ENCODE measurements at places on chromosomes 12 and 14.
A peak's percentile ranks its signal among the peaks of the same experiment; 100 is the strongest.

GRCh38 chr14:75435473-75435872 is 7.7 kb downstream of the JDP2 start:
- no peak for DNase-seq

GRCh38 chr12:94783862-94784261 is 133.5 kb upstream of the TMCC3 start:
- peak; percentile 86 for DNase-seq

- no peak for DNase-seq
These were observed 123.6 kb downstream of the PAWR start for GRCh38 chr12:79567175-79567563.

GRCh38 chr14:29028973-29029582 is 262.5 kb downstream of the FOXG1 start:
- peak; percentile 63 for DNase-seq

DNA sequence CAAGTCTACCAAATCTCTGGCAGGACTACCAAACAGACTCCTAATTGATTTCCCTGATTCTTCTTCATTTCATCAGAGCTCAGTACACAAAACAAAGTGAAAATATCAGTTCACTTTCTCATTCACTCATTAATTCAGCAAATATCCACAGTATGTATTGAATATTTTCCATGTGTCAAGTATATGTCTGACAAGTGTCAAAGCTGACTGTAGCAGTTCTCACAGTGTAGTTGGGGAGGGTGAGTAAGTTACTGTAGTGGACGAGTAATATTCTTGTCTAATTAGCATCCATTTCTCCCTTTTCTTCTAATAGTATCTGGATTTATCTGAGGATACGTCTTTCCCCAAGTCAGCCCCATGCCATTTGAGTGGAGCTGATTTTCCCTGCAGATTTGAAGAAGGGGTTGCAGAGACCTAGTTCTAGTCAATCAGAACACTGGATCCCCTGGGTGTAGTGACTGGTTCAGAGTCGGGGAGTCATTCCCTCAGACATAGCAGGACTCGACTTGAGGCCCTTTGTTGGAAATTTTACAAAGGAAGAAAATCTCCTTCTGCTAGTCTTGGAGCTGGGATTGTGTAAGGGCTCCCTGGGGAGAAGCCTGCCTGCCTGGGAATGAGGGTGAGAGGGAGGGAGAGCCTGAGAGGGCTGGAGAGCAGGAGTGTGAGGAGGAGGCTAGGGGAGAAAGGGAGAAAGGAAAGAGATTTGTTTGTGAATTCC is 51.4 kb downstream of the GRIP1 start:
- DNase-seq = no peak

DNA sequence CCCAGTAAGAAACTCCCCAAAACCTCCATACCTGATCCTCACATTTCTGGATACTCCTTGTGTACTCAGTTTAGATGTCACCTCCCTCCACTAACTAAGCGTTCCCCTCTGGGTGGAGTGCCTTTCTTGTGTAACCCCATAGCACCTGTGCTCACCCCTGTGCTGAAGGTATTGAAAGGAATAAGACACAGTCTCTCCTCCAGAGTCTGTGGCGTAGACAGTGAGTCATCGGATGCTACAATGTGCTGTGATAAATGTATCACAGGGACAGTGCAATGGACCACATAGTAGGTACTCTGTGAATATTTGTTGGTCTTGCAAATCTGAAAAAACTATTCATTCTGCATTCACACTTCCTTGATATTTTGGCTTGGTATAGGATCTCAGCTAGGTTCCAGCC is 30.8 kb downstream of the TSPAN9 start:
- peak; percentile 34 for DNase-seq

DNA sequence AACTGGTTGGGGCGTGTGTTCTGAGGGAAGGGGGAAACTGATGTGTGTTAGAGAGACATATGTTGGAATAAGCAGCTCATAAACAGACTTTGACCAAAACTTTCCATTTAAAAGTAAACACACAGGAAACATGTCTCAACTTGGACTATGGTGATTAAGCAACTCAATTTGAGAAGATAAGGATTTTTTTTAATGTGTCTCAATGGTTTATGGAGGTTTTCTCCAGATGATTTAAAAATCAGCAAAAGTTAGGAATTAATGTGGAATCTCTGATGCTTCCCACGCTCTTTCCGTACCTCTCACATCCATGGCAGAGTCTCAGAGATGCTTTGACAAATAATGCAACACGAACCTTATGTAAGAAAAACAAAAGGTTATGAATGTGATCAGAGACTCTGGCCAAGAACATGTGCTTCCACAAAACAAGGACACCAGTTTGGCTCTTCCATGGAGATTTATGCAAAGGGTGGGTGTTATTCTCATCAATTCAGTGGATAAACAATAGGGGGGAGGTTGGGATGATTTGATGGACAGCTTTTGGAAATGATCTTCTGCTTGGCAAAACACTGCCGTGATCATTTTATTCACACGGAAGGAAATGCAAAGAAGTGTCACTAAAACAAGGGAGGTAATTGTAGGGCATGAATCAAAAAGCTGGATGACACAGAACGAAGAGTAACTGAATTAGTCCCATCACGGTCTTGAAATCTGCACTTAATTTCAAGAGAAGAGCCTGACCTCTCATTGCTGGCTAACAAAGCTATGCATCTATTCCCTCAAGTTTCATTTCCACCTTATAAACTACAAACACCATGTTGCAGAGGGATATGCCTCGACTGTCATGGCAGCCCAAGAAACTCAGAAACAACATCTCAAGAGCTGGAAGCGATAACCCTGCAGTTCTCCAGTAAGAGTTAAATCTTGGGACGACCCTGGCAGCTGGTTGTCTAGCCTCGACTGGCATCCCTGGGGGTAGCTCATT is 76.5 kb downstream of the FOXN3 start:
- DNase-seq = peak; percentile 85

- peak; percentile 3 for DNase-seq
These were observed 943.0 kb downstream of the GALC start for GRCh38 chr14:87049950-87050349.

- peak; percentile 78 for DNase-seq
These were observed at the start of gene ELK3 for GRCh38 chr12:96193725-96194575. TSS of gene ELK3 (plus strand) at chr12:96194375.

- no peak for DNase-seq
These were observed 8.3 kb downstream of the HOXC12 start for GRCh38 chr12:53963005-53963404.

DNA sequence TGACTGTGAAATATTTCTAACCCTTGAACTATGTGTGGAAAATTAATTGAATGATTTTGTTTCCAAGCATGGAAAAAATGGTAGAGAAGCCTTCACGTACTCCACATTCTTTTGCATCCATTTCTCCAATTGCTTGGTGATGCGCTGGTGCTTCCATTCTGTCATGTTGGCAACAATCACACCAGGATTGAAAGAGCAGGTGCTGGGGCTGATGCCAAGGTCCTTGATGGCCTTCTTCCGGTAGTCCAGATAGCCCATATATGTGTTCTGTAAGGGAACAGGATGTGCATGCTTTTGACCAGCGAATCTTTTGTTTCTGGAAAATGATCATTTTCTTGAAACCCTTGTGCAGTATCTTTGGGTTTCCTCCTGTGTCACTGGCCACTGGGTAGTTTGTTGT is 28.6 kb downstream of the TDG start:
- no peak for DNase-seq

- DNase-seq = peak; percentile 99
These were observed at the start of the genes RAB2B and TOX4 for GRCh38 chr14:21476925-21477681. TSS of gene RAB2B (minus strand) at chr14:21476959. CDS start at chr14:21476872, 87 bp downstream. TSS of gene TOX4 (plus strand) at chr14:21477195. CDS start at chr14:21477279, 84 bp downstream.

DNA sequence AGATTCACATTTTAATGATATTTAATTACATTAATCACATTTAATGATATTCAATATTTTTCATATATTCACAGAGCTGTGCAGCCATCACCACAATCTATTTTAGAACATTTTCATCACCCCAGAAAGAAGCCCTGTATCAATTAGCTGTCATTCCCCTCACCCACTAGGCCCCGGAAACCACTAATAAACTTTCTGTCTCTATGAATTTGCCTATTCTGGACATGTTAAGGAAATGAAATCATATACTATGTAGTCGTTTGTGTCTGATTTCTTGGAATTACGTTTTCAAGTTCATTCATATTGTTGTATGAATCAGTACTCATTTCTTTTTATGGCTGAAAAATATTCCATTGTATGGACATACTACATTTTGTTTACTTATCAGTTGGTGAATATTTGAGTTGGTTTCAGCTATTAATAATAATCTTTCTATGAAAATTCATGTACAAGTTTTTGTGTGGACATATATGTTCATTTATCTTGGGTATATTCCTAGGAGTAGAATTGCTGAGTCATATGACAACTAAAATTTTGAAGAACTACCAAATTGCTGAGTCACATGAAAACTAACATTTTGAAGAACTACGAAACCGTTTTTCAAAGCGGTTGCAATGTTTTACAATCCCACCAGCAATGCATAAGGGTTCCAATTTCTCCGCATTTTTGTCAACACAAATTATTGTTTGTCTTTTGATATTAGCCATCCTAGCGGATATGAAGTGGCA is 11.7 kb upstream of the OTOGL start:
- no peak for DNase-seq

GRCh38 chr12:79557690-79558315 is 133.0 kb downstream of the PAWR start:
- peak; percentile 9 for DNase-seq

- no peak for DNase-seq
These were observed 21.8 kb downstream of the FBLN5 start for GRCh38 chr14:91925727-91926121.

DNA sequence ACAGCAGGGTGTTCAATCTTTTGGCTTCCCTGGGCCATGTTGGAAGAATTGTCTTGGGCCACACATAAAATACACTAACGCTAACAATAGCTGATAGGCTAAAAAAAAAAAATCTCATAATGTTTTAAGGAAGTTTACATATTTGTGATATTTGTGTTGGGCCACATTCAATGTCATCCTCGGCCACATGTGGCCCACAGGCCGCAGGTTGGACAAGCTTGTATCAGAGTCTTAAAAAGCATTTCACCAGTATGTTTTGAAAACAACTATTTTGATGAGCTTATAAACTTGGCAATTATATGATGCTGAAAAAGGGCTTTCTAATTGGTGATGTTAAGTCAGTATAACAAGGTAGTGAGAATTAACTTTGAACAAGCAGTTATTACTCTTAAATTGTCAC is 78.9 kb downstream of the PIK3C2G start:
- DNase-seq = no peak

GRCh38 chr12:128258866-128259555 is 8.0 kb upstream of the TMEM132C start:
- no peak for DNase-seq

GRCh38 chr14:81161749-81162148 is 59.0 kb downstream of the GTF2A1 start:
- DNase-seq = no peak

Data from iris pigment epithelial cell (primary cell).